Spinal cord (tissue), 10 donors: ENCODE measurements at places on chromosomes 3 and 15.

DNA sequence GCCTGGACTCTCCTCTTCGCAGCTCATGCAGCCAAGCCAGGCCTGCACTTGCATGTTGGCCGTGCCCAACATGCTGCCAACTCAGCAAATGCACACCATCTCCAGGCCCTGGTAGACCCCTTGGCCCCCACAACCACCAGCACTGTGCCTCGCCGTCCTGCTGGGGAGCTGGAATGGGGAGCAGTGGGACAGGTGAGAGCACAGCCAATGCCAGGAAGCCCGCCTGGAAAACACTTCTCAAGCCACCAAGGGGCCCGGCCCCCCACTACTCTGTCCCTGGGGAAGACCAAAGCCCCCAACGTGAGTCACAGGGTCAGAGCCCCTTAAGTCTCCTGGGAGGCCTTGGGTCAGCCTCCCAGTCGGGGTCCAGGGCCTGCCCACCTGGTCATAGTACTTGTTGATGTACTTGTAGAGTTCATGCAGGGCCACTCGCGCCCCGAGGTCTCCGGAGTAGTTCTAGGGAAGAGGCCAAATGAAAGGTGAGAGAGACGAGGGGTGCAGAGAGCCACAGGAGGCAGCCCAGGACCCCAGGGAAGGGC, 24.5 kb downstream of the PLXNB1 start:
- DNase-seq = no peak

- no peak for DNase-seq
Observed at GRCh38 chr3:88713233-88713691, 394.2 kb upstream of the EPHA3 start.

GRCh38 chr3:46521096-46521495, 23.3 kb downstream of the RTP3 start:
- DNase-seq = no peak

GRCh38 chr15:96029172-96029571, 301.3 kb upstream of the NR2F2 start:
- DNase-seq = no peak

- DNase-seq = no peak
Observed at GRCh38 chr3:8519156-8519555, 17.5 kb downstream of the LMCD1 start.

DNA sequence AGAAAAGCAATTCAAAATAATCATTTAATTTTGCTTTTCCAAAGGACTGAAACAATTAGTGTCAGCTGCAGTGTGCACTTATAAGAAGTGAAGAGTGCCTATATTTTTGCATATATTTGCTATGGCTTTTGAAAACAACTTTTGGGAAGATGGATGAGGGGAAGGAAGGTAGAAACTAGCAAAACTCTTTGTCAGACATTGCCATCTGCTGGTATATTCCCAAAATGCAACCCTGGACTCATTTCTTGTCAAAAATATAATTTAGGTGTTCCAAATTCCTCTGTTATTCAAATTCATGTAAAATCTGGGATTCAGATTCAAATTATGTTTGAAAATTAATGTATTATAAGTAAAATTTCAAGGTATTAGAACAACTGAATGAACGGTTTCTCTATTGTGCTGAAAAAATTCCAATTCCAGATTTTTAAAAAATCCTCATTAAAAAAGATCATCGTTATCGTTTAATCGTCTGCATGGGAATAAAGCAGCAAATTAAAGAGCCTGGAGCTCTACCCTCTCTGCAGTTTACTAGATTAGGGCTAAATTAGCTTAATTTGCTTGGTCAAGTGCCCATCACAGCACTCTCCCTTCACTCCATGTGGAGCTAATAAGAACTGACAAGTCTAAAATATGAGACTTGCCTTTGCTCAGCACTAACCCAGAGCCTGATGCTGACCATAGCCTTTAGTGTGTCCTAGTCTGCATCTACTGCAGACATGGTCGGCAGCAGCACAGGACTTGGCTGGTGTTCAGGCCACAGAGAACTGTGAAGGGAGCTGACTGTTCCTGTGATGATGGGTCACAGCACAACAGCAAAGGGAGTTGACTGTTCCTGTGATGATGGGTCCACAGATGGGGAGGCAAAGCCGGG, 67.9 kb upstream of the MITF start:
- DNase-seq = peak; percentile 54

GRCh38 chr3:113213896-113214587, 2.7 kb downstream of the BOC start:
- DNase-seq = no peak

- no peak for DNase-seq
Observed at GRCh38 chr15:26970712-26971210, at the start of gene GABRG3. GABRG3 (plus strand) TSS chr15:26971181.

DNA sequence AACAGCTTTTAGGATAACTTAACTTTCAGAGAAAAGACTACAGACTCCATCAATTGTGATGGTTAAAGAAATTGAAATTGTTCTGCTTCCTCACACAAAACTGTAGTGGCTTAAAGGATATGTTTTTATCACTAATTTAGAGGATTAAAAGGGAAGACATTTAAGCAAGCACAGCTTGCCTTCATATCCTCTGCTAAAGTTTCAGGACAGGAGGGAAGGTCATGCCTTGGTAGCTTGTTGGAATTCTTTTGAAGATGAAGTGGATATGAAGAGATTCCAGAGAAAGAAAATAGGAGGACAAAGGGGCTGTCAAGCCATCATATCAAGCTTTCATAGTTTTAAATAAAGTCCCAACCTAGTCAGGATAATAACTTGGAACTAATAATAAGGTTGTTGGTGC, 33.1 kb downstream of the CCDC80 start:
- no peak for DNase-seq

DNA sequence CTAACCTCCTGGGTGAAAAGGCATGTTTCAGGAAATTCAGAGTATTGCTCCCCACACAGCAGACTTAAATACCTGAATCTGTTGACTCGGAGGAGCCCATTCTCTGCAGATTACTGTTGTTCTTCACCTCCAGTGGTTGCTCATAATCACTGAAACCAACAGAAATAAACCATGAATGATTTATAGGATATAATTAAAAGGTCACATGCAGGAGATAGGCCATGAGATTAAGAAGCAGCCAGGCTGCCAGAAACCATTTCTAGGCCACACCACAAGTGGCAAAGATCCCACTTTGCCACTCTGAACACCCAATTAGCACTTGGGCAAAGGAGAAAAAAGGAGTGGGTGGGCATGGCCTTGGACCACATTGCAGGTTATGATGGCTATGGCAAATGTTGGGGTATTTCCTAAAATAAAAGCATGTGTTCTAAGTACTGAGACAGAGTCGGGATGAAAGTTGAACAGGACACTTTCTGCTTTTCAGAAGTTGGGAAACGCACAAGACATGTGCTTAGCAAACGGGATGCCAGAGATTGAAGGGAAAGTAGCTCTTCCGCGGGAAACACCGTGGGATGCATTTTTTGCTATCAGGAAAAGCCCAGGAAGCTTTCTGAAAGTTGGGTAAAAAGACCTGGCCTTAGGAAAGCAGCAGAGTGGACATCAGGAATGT, 1.5 kb downstream of the CDC25A start:
- DNase-seq = no peak

- no peak for DNase-seq
Observed at GRCh38 chr15:89430530-89431341, 65.6 kb downstream of the RHCG start.

DNA sequence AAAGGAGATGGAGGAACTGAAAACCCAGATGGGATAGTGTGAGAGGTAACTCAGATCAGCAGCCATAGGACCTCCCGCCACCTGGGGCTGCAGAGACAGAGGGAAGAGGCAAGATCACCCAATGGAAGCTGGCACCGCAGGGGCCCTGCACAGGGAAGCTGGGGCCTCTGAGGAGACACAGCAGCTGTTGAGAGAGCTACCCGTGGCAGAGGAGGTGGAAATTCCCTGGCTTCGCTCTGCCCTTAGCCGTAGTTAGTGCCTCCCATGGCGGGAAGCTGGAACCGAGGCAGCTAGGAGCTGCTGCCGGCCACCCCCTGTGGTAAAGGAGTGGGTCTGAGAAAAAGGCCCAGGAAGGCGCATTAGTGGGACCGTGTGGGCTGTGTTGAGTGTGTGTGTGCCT, 18.0 kb upstream of the PLXNA1 start:
- DNase-seq = no peak

- DNase-seq = no peak
Observed at GRCh38 chr15:25525741-25526140, 86.9 kb upstream of the UBE3A start.

GRCh38 chr3:133991209-133991608, 38.5 kb downstream of the SLCO2A1 start:
- no peak for DNase-seq

DNA sequence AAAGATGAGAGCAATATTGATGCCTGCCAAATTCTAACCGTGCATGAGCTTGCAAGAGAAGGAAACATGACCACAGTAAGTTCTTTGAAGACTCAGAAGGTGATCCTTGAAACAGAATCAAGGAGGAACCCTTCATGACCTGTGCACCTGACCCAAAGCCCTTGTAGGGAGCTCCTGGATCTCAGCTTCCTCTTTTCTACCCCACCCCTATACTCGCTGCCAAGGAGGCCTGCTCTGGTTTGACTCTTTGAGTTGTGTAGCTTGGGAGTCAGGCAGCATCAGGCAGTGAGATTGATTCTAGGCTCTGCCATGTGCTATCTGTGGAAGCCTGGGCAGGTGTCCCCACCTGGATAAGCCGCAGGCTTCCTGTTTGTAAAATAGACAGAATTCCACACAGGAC, 10.6 kb downstream of the TTC21A start:
- no peak for DNase-seq

- DNase-seq = no peak
Observed at GRCh38 chr15:66706840-66707239, 4.8 kb downstream of the SMAD6 start.

GRCh38 chr3:169658311-169658931, 5.1 kb downstream of the MECOM start:
- no peak for DNase-seq
